ENCODE measurements at places on chromosomes 7 and 10. TPM values are rescaled to one million over a fixed set of nuclear protein-coding genes. Genes with fewer than 3 reads are reported as not detected.

Gene LRIT1
- not detected for total RNA-seq

Gene CYP2W1
- total RNA-seq, result not detected

Gene IRF5
- 13.4 TPM for total RNA-seq

Gene EBLN1
- total RNA-seq, result not detected

Gene CUL2
- total RNA-seq, result 24.2 TPM

Gene LMOD2
- not detected for total RNA-seq
